NCI-H345 (cell line): ENCODE measurements at places on chromosomes 7 and 10.

- no peak for DNase-seq
Observed at GRCh38 chr10:51302316-51302715, 228.0 kb downstream of the PRKG1 start.

GRCh38 chr7:30598121-30598876, 3.6 kb downstream of the GARS1 start:
- DNase-seq: no peak

DNA sequence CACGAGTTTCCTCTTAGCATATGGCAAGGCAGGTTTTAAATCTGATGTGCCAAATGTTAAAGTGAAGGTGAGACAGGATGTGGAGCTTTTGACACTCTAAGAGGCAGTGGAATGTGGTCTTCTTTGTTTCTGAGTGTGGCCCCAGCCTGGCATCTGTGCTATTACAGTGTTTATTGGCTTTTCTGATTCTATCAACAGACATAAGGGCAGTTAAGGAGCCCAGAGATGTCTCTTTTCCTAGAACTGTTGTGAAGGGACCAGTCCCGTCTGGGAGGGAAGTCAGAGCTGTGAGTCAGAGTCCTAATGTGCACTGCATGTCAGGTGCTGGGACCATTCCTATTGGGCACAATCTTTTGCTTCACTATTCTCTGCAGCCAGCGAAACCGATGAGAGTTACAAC, 32.5 kb downstream of the TRUB1 start:
- no peak for DNase-seq

- no peak for DNase-seq
Observed at GRCh38 chr10:4058514-4059029, 273.6 kb upstream of the KLF6 start.

DNA sequence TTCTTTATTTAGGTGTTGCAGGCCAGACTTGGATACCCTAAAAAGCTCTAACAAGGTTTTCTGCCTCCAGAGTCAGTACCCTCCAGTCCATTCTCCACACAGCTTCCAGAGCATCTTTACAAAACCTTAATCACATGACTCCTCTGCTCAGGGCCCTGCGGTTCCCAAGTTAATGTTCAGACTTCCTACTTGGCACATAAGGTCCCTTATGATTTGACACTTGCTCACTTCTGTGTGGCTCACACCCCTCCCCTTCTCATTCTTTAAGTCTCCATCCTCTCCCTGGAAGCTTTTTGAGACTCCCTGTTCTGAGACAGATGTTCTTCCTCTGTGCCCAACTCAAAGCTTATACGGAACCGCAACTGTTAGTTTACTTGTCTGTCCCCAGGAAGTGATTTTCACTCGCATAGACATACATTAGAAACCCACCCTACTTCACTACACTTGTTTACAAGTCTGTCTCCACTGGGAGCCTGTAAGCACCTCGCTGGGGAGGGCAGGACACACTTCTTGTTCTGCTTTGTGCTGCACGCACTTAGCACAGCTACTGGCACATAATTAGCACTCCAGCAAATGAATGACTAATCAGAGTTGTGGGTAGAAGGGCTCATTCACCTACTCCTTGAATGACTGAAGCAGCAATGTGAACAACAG, 154.3 kb upstream of the LAMB4 start:
- DNase-seq: peak; percentile 35

DNA sequence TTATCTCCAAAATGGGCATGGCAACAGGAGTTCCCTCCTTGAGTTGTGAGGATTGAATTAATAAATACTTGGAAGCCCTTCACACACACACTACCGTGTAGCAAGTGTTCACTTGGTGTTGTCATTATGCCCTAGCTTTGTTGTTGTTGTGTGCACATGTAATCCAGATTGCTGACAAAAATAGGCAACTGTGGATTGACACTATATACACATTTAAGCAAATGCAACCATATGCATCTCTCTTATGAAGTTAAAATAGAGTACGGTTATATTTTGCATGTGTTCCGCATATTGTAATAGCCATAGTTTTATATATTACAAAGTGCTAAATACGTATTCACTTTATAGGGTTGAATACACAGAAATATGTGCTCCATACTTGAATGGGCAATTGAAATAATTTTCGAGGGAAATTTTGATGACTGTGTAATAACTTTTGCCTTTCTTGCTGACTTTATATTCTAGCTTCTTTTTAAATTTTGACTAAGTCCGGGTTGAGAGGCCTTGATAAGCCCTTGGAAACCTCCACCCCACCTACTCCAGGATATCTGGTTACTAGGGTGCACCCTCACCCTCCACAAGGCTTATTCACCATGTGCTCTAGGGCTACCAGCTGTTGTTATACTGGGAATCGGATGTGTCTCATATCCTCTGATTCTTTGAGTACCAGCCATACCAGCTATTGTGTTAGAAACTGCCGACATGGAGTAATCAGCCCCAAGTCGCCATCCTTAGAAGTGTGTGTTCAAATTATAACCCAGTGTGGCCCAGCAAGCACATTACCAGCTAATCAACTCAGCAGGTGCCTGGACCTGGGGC, 265.0 kb downstream of the CAMK1D start:
- DNase-seq: no peak

GRCh38 chr10:59265141-59265540, 88.7 kb downstream of the PHYHIPL start:
- DNase-seq: no peak

- DNase-seq: no peak
Observed at GRCh38 chr7:136324073-136324704, 347.0 kb upstream of the MTPN start.

GRCh38 chr7:89238156-89238555, 442.6 kb upstream of the TEX47 start:
- no peak for DNase-seq

- DNase-seq: no peak
Observed at GRCh38 chr7:90766814-90767564, 170.9 kb downstream of the CDK14 start.

DNA sequence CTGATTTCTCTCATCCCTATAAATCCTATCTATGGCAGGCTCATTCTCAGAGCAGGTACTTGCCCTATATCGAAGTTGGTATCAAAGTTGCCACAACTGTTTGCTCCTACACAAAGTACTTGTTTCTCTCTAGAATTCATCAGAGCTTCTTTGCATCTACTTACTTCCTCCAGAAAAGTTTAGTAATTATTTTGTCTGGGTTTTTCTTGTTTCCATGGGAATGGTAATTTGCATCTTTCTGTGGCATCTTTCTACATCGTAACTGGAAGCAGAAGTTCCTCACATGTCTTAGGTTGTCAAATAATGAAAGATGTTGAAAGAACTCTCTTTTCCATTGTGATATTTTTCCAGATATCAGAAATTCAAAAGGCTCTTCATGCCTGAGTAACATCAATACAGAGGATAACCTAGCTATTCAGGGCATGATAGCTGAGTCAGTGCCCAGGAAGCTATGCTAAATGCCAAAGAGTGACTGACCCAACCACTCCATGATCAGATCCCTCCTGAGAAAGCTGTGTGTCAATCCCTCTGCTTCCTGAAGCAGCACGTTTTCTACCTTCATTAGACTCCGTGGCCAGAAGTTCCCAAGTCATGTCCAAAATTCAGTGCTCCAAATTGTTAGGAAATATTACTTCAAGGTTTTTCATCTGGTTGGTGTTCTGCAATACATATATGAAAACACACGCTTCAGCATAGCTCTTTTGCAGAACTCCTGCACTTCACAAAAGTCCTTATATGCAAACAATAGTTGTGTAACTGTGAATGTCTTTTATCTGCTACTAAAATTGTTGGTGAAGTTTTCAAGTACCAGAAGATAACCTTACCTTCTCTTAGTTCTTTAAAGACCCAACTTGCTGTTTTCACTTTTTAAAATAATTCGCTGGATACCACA, 216.5 kb downstream of the VTI1A start:
- DNase-seq: no peak

DNA sequence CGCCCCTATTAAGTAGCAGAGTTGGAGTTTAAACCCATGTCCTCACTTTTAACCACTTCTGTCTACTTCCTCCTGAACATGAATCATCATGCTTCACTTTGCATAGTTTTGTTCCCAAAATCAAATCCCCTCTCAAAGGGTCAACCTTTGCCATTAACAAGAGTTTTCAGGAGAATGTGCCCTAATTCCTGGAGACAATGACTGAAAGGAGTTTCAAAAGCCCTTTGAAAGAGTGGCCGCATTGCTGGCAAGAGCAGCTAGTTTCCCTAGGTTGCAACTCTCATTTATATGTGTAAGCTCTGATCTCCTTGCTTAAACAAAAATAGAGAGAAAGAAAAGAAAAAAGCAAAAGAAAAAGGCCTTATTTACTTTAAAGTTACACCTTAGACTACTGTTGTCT, 9.2 kb downstream of the LGI1 start:
- DNase-seq: no peak

GRCh38 chr10:95755511-95756004, 405 bp upstream of the ENTPD1 start:
- DNase-seq: no peak

GRCh38 chr10:132787495-132788179, 1.7 kb upstream of the NKX6-2 start:
- DNase-seq: no peak

DNA sequence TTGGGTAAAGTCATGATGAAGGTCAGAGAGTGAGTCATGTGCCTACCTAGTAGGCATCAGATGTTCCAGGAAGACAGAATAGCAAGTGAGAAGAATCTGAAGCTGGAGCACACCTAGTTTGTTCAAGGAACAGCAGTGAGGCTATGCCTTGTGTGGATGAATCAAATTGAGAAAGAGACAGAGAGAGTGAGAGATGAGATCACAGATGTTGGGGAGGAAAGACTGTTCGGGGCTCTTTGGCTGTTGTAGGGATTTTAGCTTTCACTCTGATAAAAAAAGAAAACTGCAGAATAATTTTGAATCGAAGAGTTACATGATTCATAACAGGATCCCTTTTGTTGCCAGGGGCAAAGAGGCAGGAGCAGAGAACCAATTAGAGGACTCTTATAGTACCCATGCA, 6.3 kb downstream of the LIPF start:
- no peak for DNase-seq

GRCh38 chr10:45997994-45998763, 25.9 kb downstream of the TIMM23 start:
- no peak for DNase-seq

DNA sequence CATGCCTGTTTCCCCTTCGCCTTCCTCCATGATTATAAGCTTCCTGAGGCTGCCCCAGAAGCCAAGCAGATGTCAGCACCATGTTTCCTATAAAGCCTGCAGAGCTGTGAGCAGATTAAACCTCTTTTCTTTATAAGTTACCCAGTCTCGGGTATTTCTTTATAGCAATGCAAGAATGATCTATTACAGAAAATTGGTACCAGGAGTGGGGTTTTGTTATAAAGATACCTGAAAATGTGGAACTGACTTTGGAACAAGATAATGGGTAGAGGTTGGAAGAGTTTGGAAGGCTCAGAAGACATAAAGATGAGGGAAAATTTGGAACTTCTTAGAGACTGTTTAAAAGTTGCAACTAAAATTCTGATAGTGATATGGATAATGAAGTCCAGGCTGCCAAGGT, 4.8 kb upstream of the RSU1 start:
- no peak for DNase-seq
